ENCODE measurements at places on chromosomes 12 and 14.
A peak's percentile ranks its signal among the peaks of the same experiment; 100 is the strongest.

GRCh38 chr12:32901553-32901952, 5.0 kb upstream of the PKP2 start:
- DNase-seq, result no peak

- DNase-seq, result peak; percentile 68
Observed at GRCh38 chr12:57110104-57111030, 795 bp downstream of the STAT6 start.

DNA sequence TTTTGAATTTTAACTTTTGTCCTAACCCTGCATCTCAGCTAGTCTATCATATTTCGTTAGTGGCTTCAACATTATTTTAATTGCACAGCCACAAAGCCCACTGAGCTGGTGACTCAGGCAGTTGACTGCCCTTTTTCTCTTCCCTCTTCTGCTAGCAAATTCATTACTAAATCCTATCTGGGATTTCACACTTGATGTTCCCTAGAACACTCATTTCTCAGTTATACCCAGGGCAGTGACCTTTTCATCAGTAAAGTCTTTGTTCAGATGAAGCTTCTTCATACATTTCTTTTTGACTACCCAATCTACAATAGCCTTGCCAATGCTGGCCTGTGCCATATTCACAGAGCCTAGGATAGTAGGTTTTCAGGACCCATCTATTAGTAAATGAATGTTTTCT, 107.0 kb downstream of the ATXN7L3B start:
- no peak for DNase-seq

DNA sequence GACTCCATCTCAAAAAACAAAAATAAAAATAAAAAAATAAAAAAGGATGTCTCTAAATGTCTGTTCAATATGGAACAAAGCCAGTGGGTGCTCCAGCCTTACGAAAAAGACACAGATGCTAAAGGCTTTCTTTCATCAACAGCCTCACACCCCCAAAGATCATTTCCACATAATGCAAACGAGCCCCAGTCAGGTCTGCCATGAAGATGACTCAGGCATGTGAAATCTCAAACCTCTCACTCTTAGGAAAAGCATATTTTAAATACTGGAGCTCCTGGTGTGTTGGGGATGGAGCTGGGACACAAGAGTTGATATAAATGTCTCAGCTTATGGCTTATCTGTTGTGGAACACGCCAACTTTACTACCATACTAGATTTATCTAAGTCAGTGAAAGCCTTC, 49.9 kb upstream of the PLXNC1 start:
- DNase-seq, result no peak

- DNase-seq, result peak; percentile 68
Observed at GRCh38 chr12:19014240-19014639, 115.3 kb upstream of the PLEKHA5 start.

GRCh38 chr14:93002851-93003298, 79.9 kb downstream of the CHGA start:
- no peak for DNase-seq

DNA sequence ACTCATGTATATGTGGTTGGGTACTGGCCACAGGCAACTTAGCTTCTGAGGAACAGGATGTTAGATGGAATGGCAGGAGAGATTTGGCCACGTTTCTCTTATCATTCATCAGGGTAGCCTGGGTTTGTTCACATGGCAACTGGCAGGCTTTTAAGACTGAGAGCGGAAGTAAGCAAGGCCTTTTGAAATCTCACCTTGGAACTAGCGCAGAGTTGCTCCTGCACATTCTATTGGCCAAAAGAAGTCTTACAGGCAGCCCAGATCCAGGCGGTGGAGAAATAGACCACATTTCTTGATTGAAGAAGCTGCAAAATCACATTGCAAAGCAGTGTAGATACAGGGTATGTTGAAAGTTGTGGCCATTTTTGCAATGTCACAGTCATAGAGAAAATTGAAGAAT, 3.7 kb downstream of the CLEC4A start:
- no peak for DNase-seq

- no peak for DNase-seq
Observed at GRCh38 chr12:130401703-130402102, 64.0 kb downstream of the PIWIL1 start.

DNA sequence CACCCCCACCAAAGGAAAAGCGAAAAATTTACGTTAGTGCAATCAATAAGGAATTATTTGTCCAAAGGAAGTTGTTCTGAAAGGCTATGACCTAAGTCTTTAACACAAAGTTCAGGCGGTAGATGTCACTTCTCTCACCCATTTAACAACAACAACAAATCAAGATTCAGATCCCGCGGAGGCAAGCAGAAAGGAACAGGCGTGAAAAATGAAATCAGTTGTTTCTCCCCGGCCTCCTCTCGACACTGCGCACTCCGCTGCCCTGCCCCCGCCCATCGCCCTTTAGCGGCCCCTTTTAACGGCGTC, 1.4 kb downstream of the DENND5B start:
- no peak for DNase-seq

DNA sequence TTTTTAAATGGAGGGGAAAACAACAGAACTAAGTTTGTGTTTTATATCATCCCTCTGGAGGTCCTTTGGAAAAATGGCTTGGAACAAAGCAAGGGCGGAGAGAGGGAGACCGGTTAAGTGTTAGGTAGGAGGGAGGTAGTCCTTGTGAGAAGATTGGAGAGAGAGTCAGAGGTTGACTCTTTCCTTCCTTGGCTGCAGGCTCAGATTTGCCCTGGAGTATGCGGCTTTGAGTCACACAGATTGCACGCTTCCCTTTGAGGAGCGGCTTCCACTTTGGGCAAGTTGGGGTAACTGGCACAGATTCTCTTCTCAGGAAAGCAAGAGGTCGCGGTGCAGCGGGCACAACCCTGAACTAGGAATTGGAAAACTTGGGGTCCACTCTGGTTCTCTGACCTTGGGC, 9.9 kb downstream of the SOCS2 start:
- DNase-seq, result no peak

DNA sequence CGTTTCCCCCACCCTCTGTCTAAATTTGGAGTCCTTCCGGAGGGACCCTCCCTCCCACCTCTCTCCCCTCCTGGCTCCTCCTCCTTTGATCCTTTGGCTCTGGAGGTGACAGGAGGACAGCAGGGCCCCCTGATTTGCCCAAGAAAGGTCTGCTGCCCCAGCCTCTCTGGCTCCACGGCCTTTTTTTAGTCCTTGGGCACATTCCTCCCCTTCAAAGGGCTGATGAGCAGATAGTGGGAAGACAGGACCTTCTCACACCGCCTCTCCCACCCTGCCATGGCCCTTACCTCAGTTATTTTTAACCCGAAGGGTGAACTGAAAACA, 196 bp upstream of the MYH6 start:
- DNase-seq, result no peak

DNA sequence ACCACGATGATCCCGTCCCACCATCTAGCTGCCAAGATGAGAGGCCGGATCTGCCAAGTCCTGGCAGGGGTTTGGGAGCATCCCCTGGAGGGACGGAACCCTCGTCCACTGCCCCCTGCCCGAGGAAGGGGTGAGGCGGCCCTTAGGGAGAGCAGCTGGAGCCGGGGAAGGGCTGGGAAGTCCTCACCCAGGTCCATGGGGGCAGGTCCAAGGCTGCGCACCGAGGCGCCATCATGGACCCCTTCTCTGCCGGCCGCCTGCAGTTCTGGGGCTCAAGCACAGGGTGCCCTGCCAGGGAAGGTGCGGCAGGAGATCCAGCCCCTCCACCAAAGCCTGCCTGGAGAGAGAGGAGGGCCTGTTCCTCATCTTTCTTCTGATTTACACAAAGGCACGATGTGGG, 17.6 kb upstream of the FBRSL1 start:
- DNase-seq, result no peak

GRCh38 chr14:82796086-82796485, 1262.4 kb upstream of the SEL1L start:
- no peak for DNase-seq

DNA sequence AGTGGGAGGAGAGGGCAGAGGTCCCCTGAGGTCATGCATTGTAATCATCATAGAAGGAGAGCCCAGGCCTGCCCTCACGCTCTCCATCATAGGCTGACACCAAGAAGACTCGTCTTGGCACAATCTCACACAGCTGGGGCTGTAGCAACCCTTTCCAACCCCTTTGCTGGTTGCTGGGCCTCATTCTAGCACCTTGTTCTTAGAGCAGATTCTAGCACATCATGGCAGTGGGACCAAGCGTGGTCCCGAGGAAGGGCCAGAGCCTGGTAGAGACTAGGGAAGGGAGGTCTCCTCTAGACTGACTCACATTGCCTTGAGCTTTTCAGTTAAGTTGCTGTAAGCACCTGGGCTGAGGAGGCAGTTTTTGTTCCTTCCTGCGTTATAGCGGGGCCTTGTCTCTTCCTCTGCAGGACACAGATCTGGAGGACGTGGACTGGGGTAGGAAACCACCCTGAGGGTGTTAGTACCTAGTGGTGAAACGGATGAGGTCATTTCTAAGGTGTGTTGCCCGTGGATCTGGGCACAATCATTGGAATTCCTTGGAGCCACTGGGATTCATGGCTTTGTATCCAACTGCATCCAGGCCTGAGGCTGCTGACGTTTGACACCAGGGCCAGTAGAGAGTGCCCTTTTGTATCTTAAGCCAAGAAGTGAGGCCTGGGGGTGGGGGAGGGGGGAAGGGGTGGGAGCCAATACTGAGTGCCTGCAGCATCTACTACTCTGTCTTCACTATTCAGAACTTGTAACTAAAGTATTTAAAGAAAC, 19.9 kb downstream of the RPS6KL1 start:
- no peak for DNase-seq

DNA sequence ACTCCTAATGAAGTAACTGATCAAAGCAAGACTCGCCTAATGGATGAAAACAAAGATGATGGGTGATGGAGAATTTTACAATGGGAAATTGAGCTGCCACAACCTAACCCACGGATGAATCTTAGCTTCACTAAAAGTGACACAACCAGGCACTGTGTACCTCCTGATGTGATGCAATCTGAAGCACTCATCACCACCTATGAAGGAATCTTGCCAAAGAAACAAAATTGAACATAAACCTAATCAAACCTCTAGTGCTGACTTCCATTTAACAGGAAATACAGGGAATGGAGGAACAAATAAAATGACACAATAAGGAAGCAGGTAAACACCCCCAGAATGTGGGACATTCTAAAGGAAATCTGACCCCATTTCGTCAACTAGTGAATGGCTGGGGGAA, 13.3 kb upstream of the RARG start:
- DNase-seq, result no peak

GRCh38 chr14:82492157-82492556, 958.5 kb upstream of the SEL1L start:
- no peak for DNase-seq

GRCh38 chr14:34776611-34777010, 62.2 kb upstream of the CFL2 start:
- no peak for DNase-seq

- no peak for DNase-seq
Observed at GRCh38 chr12:89918172-89918846, 209.7 kb upstream of the ATP2B1 start.

- DNase-seq, result no peak
Observed at GRCh38 chr12:111110556-111110955, 190.2 kb upstream of the MYL2 start.

DNA sequence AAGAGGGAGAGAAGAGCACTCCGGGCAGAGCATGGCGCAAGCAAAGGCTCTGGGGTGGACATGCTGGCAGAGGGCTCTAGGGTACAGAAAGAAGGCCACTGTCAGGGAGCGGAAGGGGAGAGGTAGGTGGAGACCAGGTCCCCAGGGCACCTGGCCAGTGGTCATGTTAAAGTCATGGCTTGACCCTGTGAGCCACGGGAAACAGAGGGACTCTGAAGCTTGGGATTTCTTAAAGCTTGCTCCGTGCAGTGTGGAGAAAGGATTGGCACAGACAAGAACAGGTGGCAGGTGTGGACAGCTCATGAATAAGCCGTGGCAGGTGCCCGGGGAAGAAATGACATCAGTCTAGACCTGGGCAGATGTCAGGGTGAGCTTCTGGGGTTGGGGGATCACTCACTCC, 413.8 kb downstream of the BCL11B start:
- DNase-seq, result no peak

DNA sequence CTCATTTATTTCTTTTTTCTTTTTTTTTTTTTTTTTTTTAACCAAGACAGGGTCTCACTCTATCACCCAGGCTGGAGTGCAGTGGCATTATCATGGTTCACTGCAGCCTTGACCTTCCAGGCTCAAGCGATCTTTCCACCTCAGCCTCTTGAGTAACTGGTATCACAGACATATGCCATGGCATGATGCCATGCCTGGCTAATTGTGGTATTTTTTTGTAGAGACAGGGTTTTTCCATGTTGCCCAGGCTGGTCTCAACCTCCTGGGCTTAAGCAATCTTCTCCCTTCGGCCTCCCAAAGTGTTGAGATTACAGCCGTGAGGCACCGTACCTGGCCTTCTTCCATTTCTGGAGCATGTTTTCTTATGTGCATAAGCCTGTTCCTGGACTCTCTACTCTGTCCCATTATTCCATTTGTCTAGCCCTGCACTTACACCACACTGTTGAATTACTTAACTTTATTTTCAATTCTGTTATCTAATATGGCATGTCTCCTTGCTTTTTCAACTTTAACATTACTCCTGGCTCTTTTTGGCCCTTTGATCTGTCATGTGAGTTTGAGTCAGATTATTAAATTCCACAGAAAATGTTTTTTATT, 47.9 kb upstream of the PTGDR start:
- no peak for DNase-seq

All from stomach (tissue), 19 donors.